Activated naive CD4-positive, alpha-beta T cell treated with anti-CD3 and anti-CD28 coated beads, Interleukin-2, amount 50 U/mL, for 16 hours (primary cell): ENCODE measurements at places on chromosomes 5 and 9.

GRCh38 chr5:139079225-139079990, 118.8 kb downstream of the SIL1 start:
- no peak for DNase-seq

DNA sequence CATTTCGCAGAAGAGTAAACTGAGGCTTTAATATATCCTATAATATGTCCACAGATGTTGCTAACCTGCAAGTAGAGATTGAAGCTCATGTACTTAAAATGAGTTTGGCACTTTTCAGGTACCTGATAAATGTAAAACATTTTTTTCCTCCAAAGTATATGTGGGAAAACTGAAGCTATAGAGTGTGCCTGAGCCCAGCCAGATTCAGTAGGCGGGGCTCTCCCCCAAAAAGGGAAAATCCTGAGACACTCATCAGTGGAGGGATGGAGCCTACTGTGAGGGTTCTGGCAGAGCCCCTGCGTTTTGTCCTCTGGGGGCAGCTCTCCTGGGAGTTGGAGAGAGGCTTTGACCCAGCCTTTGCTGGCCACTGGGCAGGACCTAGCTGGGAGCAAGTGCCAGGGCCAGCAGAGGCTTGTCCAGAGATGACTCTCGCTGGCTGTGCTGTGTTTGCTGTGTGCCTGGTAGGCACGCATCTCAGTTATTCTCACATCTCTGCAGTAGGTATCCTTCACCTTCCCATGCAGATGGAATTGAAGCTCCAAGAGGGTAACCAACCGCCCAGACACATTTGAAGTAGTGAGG, 81.1 kb upstream of the SPRY4 start:
- DNase-seq, result no peak

DNA sequence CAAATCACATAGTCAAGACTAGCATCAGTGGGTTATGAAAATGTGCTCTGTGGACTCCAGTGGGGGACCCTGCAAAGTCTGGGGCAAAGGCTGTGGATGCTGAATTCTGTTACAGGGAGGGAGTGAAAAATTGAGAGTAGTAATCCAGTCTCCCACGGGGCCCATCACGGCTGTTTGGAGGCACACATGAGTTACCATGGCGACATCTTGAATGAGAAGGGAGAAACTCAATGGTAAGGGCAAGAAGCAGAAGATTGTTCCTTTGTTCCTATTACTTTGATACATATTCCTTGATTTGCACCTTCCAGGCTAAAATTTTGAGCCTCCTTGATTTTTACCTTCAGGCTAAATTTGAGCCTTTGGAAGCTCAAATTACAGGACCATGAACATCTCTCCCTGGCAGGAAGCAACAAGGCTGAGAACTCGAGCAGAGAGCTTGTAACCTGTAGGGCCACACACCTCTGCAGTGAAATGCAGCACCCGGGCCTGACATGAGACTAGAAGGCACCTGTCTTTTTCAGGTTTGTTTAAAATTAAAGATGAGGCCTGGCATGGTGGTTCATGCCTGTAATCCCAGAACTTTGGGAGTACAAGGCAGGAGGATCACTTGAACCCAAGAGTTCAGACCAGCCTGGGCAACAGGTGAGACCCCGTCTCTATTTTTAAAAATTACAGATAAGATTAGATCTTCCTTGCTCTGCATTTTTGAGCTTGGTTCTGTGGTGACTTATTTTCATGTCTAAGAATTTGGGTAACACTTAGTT, 31.0 kb upstream of the ZFR start:
- DNase-seq, result no peak

GRCh38 chr9:21294364-21294774, 10.7 kb downstream of the IFNA5 start:
- no peak for DNase-seq

DNA sequence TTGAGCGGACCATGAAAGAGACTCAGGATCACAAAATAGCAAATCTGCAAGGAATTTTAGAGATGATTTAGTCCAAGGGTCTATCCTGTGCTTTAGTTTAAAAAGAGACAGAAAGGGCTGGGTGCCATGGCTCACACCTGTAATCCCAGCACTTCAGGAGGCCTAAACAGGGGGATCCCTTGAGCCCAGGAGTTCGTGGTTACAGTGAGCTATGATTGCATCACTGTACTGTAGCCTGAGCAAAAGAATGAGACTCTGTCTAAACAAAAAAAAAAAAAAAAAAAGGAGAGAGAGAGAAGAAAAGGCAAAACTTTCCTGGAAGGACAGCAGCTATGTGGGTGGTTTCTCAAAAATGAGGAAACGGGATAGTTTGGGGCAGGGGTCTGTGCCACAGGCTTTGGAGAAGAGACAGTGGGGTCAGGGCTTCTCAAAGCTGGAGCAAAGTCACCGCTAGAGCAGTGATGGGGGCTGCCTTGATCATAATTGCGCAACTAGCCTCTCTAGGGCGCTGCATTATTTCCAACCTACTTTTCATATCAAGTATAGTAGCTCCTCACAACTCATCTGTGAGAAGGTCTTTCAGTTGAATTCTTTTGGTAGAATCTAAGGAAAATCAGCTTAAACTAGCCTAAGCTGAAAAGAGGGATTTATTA, 8.5 kb upstream of the ANKH start:
- no peak for DNase-seq

DNA sequence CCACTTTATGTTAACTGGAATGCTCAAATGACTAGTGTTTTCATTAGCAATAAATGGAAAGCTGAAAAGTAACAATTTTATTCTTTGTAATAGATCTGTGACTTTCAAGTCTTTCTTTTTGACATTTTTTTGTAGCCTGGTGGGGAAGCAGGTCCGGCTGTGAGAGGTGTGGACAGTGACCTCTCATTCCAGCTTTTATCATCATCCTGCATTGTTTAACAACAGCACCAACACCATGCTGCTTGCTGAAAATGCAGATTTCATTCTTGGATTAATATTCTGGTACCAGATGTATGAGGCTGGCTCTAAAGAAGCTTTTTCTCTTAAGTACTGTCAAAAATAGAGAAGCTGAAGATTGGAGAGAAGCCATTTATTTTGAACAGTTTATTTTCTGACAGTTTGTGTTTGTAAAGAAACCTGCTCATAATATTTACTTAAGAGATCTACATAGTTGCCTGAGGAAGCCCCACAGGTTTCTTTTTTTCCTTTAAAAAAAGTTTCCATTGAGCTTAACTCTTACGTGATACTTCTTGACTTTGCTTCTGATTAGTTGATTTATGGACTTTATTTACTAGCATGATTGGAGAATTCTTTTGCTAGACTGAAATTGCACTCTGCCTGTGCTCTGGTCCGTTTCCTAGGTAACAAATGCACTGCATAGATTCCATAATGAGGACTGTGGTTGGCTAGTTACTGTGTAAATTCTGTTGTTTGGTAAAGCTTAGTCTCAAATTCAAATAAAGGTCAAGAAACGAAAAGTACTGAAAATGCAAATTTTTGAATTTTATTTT, 3.4 kb downstream of the KIAA1958 start:
- no peak for DNase-seq

DNA sequence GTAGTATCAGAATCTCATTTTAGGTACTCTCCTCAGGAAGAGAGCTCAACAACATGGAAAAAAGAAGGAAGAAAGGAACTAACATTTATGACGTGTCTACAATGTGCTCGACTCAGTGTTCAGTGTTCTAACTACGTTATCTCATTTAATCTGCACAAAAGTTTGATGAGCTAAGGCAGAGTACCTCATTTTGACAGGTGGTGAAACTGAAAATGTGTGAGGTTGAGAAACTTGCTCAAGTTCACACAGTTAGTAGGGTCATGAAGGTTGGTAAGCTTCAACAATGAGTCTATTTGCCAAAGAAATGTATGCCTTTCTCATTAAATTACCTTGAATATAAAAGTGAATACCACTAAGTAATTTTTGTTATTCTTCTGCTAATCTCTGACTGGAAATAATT, 165.1 kb downstream of the CAAP1 start:
- DNase-seq, result no peak

DNA sequence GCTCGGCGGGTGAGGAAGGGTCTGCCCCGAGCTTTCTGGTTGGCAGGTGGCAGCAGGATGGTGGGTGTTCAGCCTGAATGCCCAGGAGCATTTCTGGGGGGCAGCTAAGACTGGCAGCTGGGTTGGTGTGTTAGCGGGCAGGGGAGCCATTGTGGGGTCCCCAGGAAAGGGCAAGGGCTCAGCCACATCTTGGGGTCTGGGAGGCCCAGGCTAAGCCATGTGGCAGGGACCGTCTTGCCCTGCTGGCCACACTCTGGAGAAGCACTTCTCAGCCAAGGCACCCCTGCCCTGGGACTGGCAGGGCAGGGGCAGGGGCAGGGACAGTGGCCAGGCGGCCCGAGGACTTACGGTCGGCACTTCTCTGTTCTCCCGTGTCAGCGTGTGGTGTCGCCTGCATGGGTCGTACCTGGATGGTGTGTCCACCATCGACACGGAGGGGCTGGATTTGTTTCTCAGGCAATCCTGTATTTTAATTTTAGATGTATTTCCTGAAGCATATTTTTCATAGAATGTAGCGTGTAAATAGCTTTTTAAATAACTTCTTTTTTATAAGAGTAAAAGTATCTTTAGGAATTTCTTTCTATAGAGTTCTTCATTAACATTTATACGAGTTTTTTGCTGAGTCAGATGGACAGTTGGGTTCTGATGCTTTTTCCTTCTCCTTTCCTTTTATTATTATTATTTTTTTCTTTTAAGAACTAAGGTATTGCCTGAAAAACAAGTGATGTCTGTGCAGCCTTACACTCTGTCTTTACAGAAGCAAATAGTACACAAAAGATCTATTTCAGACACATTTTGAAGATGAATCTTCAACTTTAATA, 102.0 kb downstream of the PHF2 start:
- no peak for DNase-seq

- no peak for DNase-seq
These were observed 838.0 kb upstream of the WWC1 start for GRCh38 chr5:167453246-167454030.
